ENCODE measurements at places on chromosomes 2 and 18.

- no peak for DNase-seq
Measured at GRCh38 chr2:15943378-15944280, 3.3 kb downstream of the MYCN start.

- no peak for DNase-seq
Measured at GRCh38 chr2:208352644-208353567, 53.7 kb upstream of the PTH2R start.

GRCh38 chr2:191728750-191729624 is 51.1 kb downstream of the NABP1 start:
- DNase-seq, result no peak

GRCh38 chr2:100301881-100302584 is 20.3 kb downstream of the LONRF2 start:
- DNase-seq, result no peak

GRCh38 chr2:128486640-128487375 is 168.1 kb upstream of the HS6ST1 start:
- DNase-seq, result no peak

Measured in stimulated activated CD4-positive, alpha-beta T cell treated with anti-CD3 and anti-CD28 coated beads, Interleukin-4, amount 100 ng/mL, for 24 hours (primary cell).